Sigmoid colon (tissue), 7 donors: ENCODE measurements at places on chromosomes 4 and X. TPM values are rescaled to one million over a fixed set of nuclear protein-coding genes. Genes with fewer than 3 reads are reported as not detected.

TCEAL2 gene
- total RNA-seq, result 10.5 TPM

STPG2 gene
- total RNA-seq, result 0.33 TPM

NAT8L gene
- 0.28 TPM for total RNA-seq

NBDY gene
- 7.2 TPM for total RNA-seq

CNKSR2 gene
- total RNA-seq, result 3.3 TPM

RBM47 gene
- 18.7 TPM for total RNA-seq

NLGN4X gene
- 3.3 TPM for total RNA-seq

DGKK gene
- total RNA-seq, result not detected

PCDH10 gene
- 1.9 TPM for total RNA-seq

ITIH6 gene
- not detected for total RNA-seq

SLITRK4 gene
- total RNA-seq, result 2.5 TPM

ARSJ gene
- total RNA-seq, result 11.4 TPM

EPHA5 gene
- total RNA-seq, result 0.28 TPM
